Activated T-helper 9 cell treated with anti-CD3 and anti-CD28 coated beads, Interleukin-2, amount 50 U/mL, for 16 hours (primary cell): ENCODE measurements at places on chromosomes 12 and 14.

DNA sequence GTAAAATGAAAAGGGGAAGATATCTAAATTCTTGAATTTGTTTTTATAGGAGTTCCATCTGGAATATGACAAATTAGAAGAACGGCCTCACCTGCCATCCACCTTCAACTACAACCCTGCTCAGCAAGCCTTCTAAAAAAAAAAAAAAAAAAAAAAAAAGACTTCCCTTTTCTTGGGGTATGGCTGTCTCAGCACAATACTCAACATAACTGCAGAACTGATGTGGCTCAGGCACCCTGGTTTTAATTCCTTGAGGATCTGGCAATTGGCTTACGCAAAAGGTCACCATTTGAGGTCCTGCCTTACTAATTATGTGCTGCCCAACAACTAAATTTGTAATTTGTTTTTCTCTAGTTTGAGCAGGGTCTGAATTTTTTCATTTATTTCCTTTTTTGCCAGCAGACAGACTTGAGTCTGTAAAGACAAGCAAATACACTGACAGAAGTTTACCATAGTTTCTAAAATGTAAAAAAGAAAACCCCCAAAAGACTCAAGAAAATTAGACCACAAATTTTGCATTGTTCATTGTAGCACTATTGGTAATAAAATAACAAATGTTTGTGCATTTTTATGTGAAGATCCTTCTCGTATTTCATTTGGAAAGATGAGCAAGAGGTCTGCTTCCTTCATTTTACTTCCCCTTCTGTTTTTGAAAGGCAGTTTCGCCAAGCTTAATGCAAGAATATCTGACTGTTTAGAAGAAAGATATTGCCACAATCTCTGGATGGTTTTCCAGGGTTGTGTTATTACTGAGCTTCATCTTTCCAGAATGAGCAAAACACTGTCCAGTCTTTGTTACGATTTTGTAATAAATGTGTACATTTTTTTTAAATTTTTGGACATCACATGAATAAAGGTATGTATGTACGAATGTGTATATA lies 12.1 kb upstream of the KCNMB4 start:
- no peak for DNase-seq

- DNase-seq: no peak
These were observed 6.2 kb downstream of the IRF2BPL start for GRCh38 chr14:77022236-77022852.

GRCh38 chr12:9052610-9053009 lies 63.1 kb downstream of the A2M start:
- no peak for DNase-seq

GRCh38 chr14:58635091-58635830 lies 2.5 kb upstream of the DACT1 start:
- no peak for DNase-seq

DNA sequence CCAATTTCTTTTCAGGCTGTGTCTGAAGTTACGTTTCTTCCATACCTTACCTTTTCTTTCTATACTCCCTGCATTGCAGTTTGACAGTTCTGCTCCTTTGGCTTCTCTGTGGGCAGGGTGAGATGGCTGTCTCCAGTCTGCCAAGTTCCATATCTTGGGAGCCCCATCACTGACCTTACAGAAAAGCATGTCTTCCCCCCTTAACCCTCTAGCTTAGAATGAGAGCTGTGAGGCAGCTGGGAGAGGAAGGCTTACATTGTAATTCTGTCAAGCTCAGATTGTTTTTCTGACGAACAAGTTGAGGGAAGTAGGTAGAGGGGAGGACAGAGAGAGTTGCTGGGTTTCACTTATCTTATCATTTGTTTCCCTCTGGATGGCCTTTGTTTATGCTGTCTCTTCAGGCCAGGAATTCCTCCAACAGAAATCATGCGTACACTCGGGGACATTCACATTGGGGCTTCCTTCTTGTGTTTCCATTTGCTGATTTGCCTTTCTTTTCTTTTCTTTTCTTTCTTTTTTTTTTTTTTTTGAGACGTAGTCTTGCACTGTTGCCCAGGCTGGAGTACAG lies 9.3 kb downstream of the DAAM1 start:
- no peak for DNase-seq

- no peak for DNase-seq
These were observed 180.7 kb upstream of the PRICKLE1 start for GRCh38 chr12:42770261-42770660.

GRCh38 chr12:42469355-42470175 lies 120.0 kb downstream of the PRICKLE1 start:
- DNase-seq: no peak

DNA sequence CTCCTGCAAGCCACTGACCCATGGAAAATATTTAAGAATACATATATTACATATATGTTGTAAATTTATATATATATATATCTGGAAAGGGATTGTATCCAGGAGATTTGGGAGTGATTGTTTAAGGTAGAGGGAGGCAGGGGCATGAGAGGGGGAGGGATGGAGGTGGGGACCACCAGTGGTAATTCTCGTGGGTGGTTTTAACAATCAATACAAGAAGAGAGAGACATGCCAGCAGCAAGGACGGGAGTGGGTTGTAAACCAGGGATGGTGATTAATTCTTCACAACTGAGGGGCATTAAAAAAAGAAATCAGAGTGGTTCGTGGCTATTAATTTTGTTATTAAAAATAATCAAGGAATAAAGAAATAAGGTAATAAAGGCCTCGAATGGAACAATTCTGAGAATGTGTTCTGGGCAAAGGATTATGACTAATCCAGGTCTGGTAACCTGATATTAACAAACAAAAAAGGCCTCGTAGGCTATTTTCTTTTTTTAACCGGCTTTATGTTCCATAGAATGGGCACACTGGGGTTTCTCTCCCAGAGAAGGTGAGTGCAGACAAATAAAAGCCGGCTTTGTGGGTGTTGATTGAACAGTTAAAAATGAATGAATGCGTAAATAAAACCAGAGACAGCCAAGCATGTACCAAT lies 8.3 kb upstream of the RTL1 start:
- no peak for DNase-seq

- no peak for DNase-seq
These were observed 11.1 kb upstream of the INF2 start for GRCh38 chr14:104678346-104678745.

DNA sequence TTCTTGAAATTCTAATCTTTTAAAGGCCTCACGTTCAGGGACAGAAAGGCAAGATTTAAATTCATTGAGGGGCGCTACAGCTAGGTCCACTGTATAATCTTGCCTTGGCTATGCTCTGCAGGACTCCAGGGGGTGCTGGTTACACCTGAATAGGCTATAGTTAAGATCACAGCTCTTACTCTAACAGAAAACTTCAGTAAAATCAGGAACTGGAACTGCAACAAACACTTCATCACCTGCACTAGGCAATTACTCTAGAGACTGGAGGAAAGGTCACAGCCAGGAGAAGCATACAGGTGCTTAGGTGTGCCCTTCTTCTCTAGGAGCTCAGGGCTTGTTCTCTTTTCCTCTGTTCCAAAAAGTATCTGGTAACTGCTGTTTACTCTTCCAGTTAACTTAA lies 20.9 kb downstream of the SLCO1C1 start:
- no peak for DNase-seq

DNA sequence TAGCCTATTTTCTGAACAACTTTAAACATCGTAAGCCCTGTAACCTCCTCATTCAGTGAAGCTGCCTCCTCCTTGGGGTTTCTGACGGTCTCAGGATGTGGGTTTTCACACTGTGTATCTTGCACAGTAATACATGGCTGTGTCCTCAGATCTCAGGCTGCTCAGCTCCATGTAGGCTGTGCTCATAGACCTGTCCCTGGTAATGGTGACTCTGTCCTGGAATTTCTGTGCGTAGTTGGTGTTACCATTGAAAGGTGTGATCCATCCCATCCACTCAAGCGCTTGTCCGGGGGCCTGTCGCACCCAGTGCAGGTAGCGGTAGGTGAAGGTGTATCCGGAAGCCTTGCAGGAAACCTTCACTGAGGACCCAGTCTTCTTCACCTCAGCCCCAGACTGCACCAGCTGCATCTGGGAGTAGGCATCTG lies 980.5 kb downstream of the TMEM121 start:
- peak; percentile 25 for DNase-seq

- DNase-seq: no peak
These were observed 4.7 kb downstream of the GLTP start for GRCh38 chr12:109875572-109876131.

GRCh38 chr12:62210422-62210821 lies 49.8 kb upstream of the USP15 start:
- DNase-seq: no peak

GRCh38 chr12:86230516-86231146 lies 25.6 kb downstream of the MGAT4C start:
- DNase-seq: no peak

GRCh38 chr14:73472185-73473114 lies 14.1 kb upstream of the NUMB start:
- DNase-seq: no peak

GRCh38 chr12:24113701-24114100 lies 164.2 kb upstream of the SOX5 start:
- no peak for DNase-seq

- DNase-seq: no peak
These were observed 13.7 kb upstream of the REP15 start for GRCh38 chr12:27682534-27682933.

- DNase-seq: no peak
These were observed 233.2 kb upstream of the AMIGO2 start for GRCh38 chr12:47312808-47313426.

GRCh38 chr14:98370352-98370751 lies 901.6 kb downstream of the BCL11B start:
- DNase-seq: no peak

GRCh38 chr12:109997393-109997792 lies 1.2 kb upstream of the GIT2 start:
- no peak for DNase-seq

DNA sequence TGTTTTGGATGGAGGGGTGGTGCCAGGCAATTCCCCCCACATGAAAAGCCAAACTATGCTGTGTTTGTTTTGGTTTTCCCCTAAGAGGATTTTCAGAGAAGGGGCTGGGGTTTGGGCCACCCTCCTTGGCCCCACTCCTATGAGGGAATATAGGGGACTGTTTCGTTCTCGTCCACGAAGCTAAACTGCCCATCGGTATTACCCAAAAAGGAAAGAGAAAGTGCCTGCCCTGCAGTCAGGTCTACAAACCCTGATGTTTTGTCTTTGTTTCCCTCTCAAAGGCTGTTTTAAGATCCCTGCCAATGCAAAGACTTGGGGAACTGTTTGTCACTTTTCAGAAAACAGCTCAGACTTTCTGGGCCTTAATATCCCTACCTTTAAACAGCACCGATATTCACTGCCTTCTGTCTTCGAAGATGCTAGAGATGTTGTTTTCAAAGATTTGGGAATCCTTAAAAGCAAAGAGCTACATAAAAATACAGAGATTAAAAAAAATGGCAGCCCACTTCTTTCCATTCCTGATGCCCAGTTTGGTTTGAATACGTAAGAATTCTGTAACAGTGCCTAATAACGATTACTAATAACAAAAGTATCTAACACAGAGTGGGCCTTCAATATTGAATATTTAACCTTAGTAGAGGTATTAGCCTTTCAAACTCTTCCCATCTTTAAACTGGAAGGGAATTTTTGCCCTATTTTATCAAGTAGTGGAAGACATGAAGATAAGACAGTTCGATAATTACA lies 518.4 kb downstream of the MED13L start:
- no peak for DNase-seq

GRCh38 chr12:48946205-48946604 lies 11.1 kb downstream of the ARF3 start:
- DNase-seq: no peak

- DNase-seq: no peak
These were observed 174.4 kb downstream of the MON2 start for GRCh38 chr12:62640910-62641448.

DNA sequence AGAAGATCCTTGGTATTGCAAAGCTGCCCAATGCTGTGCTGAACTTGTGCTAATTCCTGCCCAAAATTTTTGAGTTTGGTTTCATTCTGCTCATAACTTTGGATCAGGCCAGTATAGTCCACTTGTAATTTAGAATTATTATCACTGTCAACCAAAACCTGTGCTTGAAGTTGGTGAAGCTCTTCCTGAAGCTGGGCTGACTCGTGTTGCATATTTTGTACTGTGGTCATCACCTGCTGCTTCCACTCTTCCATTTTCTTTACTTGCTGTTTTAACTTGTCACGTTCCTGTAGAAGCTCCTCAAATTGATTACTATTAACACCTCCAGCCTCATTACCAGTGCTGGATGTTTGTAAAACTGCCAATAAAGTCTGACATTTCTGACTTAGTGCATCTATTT lies 35.8 kb downstream of the TRIP11 start:
- no peak for DNase-seq

- no peak for DNase-seq
These were observed 623.5 kb downstream of the FLRT2 start for GRCh38 chr14:86153480-86153879.

DNA sequence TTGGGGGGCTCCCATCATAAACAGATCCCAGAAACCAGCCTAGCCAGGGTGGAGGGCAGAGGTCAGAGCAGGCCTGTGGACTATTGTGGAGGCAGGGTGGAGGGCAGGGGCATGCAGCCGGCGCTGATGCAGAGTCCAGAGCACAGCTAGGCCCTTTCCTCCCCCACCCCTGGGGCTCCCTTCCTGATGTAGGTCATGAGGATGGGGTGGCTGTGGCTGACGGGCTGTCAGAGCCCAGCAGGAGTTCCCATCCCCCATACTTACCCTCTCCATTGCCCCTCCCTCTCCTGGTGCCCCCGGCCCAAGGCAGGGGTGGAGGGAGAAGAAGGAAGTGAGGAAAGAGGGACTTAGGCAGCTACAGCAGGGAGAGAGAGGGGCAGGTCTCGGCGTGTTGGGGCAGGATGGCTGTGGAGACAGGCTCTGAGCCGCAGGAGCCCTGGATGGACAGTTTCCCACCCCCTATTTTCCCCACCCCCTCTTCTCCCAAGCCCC lies 5.7 kb upstream of the ZNF385A start:
- no peak for DNase-seq

DNA sequence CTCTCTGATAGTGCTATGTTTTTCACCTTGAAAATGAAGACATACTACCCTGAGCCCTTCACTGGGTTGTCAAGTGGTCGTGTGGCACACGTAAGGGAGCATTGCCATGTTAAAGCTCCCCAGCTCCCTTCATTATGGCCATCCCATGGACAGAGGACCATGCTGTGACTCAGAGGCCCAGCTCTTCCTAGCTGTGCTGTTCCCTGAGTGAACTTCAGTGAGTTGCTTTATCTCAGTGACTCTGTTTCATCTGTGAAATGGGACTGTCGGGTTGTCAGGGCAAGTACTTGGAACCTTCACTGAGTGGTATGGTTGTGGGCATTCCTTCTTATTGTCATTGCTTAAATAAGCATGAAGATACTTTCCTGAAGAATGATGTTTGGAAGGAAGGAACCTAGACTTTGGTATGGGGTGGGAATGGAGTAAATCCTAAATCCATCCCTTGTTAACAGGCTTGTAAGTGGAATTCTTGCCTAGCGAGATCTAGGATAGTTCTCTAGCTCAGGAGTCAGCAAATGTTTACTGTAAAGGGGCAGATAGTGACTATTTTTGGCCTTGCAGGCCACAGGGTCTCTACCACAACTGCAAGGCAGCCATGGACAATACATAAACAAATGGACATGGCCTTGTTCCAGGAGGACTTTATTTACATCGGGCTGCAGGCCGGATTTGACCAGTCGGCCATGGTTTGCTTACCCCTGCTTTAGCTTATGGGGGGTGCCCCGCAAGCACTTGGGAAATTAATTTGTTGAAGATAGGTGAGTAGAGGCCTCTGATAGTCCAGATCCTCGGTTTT lies 283.5 kb downstream of the ZFP36L1 start:
- DNase-seq: no peak

- DNase-seq: no peak
These were observed 84.3 kb downstream of the PLCZ1 start for GRCh38 chr12:18653465-18653864.

GRCh38 chr14:59221568-59221967 lies 33.1 kb downstream of the DAAM1 start:
- no peak for DNase-seq

GRCh38 chr12:92242907-92243306 lies 97.3 kb upstream of the BTG1 start:
- no peak for DNase-seq
